ENCODE measurements at places on chromosomes 7 and 10.

- DNase-seq = no peak
Observed at GRCh38 chr7:32673275-32673983, 178.1 kb downstream of the AVL9 start.

- DNase-seq = no peak
Observed at GRCh38 chr10:81680359-81680758, 194.6 kb upstream of the NRG3 start.

GRCh38 chr10:114375047-114375446 is 29.3 kb downstream of the AFAP1L2 start:
- no peak for DNase-seq

- no peak for DNase-seq
Observed at GRCh38 chr7:28032738-28033380, 147.7 kb downstream of the JAZF1 start.

DNA sequence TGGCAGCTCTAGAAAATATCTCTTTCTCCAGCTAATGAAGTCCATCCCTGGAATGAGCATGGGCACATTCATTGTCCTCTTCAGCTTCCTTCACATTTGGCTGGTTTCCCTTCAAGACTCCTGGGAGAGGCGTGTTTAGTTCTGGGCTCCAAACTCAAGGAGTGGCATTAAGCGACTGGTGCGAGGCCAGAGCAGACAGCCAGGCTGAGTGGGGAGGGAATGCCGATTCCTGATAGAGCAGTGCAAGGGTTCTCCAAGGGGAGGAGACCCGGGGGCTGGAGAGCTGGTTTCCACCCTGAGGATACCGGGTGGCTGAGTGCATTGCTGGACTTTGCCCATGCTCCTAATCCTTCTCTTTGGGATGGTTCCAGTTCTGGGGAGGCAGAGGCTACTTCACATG is 372.1 kb downstream of the RPS24 start:
- no peak for DNase-seq

DNA sequence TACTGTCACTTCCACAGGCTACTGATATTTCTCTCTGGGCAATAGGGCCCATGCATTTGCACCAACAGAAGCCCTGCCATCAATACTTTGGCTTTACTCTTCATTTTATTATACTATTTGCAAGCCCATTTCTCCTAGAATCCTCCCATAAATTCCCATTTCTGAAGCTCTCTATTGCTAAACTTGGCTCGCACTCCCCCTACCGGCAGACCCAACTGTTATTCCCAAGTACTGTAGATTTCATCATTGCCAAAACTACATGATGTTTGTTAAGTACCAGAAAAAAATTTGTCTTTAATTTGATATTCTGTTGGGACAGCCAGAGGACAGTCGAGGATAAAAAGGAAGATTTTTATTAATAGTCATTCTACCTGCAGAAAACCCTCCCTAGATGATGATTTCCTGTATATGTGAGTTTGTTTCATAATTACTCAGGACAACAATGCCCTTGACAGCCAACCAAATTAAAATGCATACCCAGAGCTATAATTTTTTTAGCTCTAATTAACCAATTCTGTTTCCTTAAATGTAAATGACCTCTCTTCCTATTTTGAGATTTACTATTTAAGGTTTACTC is 298.6 kb downstream of the REEP3 start:
- no peak for DNase-seq

- no peak for DNase-seq
Observed at GRCh38 chr7:45400680-45401079, 173.5 kb upstream of the ADCY1 start.

GRCh38 chr7:98548971-98549370 is 68.1 kb upstream of the NPTX2 start:
- DNase-seq = no peak

- DNase-seq = no peak
Observed at GRCh38 chr7:91787931-91788330, 92.6 kb downstream of the MTERF1 start.

DNA sequence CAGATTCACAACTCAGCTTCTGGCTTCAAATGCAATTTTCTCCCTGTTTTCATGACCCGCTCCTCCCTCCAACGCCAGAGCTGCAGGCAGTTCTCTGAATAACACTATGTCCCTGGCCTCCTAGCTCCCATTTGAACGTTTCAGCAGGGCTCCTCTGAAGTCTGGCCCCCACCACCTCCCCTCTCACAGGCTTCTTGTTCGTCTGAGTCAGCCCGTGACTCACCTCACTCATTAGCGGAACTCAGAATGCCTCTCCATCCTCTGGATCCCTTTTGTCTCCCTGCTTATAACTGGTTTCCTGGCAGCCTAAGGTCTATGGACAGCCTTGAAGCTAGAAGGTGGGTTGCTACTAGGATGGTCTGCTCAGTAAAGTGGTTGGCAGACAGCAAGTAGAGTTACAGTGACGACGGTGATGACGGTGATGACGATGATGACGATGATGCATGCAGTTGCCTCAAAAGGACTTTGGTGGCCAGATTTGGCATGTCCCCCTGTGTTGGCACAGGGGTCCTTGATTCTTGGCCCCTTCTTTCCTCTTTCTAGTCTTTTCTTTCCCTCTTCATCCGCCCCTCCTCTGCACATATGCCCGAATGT is 83.3 kb upstream of the MKLN1 start:
- no peak for DNase-seq

DNA sequence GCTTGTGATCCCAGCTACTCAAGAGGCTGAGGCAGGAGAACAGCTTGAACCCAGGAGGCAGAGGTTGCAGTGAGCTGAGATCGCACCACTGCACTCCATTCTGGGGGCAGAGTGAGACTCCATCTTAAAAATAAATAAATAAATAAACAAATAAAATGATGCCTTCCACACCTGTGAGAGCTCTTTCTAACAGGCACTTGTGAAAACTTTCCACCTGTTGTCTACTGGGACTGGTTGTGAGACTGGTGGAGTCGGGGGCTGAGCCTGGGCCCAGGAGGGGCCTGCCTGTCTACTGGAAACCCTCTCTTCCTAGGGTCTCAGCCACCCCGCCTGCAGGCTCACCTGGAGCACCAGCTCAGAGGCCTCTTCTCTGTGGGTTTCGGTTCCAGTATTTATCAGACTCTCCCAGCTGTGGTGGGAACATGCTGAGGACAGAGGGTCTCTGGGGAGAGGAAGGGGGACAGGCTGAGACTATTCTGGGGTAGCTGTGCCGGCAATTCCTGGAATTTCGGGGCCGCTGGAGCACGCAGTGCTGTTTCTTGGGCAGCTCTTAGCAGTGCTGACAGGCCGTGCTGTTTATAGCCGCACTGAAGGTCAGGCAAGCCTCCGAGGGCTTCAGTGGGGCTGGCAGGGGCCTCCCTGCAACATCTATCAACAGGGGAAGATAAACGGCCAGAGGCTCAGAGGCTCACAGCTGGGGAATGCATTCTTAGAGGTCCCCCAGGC is 3.8 kb downstream of the LDB3 start:
- DNase-seq = no peak

- no peak for DNase-seq
Observed at GRCh38 chr7:101468546-101469275, 106.0 kb downstream of the COL26A1 start.
